Naive B cell (primary cell): ENCODE measurements at places on chromosomes 12 and 14.

DNA sequence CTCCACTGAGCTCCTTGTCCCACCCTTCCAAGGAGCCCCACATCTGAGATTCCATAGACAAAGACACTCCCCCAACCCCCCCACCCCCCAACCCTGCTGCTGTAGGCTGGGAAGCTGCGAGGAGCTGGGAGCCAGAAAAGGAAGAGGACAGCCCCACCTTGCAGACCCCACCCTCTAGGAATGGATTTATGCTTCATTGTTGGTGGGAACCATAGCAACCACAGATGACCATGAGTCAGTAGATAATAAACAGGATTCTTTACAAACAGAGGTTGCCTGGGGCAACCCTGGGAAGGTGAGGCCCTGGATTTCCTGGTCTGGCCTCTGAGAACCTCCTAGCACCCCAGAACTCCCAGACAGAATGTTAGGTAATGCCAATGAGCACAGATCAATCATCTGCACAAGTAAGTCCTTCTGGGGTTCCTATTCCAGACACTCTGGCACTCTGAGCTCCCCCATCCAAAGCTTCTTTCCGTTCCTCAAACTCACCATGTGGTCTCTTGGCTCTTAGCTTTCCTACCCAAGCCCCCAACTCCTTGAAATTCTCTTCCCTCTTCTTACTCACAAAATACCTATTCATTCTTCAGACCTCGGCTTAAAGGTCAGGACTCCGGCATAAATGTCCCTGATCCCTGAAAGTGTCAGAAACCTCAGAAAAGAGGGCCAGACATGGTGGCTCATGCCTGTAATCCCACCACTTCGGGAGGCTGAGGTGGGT lies 15.2 kb upstream of the PLEKHG6 start:
- no peak for DNase-seq

- DNase-seq, result no peak
Measured at GRCh38 chr12:72368719-72369422, 96.7 kb downstream of the TRHDE start.

GRCh38 chr12:65659681-65660080 lies 164.6 kb upstream of the HMGA2 start:
- DNase-seq, result no peak

DNA sequence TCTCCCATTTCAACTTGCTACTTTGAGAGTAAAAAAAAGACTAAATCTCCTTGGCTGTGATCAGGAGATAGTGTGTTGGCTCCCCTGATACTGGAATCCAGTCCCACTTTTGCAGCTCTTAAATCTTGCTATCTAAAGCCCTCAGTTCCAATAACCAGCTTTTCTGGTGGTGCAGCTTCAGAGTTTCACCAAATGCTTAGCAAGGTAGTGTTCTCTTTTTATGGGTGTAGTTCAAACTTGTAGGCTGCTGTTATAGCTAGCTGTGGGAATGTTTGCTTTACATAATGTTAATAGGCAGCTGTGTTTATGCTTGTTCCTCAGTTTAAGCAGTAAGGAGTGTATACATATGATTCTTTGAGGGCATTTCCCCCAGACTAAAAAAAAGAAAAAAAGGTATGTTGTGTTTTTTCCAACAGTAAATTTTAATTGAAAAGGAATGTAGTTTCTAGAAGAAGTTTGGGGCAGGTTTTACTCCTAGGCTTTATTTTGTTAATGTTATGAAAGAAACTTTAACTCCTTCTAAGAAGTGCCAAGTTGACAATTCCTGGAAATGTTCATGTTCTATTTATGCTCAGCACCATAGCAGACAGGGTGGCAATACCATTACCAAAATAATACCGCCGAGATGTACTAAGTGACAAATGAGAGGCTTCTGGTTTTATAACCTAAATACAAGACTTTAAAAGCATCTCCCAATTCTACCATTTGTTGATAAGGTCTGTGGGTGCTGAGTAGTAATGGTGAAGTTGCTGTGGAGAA lies 12.1 kb downstream of the CRADD start:
- no peak for DNase-seq

- DNase-seq, result no peak
Measured at GRCh38 chr12:130622803-130623202, 93.3 kb downstream of the RIMBP2 start.

- no peak for DNase-seq
Measured at GRCh38 chr12:100899301-100899700, 104.7 kb downstream of the ANO4 start.

- DNase-seq, result no peak
Measured at GRCh38 chr12:103620395-103620794, 33.3 kb downstream of the STAB2 start.

DNA sequence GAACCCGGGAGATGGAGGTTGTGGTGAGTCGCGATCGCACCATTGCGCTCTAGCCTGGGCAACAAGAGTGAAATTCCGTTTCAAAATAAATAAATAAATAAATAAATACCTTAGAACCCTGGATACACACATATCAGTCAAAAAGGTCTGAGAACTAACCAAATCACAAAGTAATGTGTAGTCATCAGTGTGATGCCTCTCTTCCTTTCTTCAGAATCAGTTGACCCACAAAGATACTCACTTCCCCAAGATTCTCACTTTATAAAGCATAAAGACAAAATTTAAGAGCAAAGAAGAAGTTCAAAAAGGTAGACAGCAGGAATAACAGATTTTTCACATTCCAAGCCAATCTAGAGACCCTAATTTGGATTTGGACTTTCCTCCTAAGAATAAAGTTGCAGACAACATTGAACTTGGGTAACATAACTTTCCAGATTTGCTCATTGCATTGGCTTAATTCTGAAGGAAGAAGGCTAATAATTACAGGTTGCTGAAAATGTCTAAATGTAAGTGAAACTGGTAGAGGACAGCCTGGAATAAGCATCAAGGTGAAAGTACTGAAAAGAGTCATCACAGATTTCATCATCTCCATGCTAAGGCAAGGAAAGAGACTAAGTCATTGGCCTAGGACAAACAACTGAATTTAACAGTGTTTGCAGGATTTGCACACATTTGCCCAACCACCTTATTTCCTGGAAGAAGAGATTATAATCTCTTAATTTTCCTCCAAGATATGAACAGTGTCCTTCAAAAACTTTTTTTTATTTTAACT lies 17.4 kb downstream of the TMED10 start:
- no peak for DNase-seq

DNA sequence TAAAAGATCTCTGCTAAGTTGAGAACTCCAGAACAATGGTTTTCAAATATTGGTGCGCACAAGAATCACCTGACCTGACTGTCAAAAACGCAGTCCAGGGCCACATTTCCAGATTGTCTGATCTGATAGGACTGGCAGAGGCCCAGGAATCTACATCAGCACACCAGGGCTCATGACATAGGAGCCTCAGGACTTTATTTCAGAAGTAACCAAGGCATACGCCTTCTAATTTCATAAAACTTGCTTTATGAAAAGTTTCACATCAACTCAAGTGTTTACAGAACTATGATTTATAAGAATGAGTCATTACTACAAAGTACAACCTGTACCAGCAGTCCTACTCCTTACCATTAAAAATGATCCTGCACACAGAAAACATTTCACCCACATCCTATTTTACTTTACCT lies 47.7 kb upstream of the PTPRO start:
- DNase-seq, result no peak

DNA sequence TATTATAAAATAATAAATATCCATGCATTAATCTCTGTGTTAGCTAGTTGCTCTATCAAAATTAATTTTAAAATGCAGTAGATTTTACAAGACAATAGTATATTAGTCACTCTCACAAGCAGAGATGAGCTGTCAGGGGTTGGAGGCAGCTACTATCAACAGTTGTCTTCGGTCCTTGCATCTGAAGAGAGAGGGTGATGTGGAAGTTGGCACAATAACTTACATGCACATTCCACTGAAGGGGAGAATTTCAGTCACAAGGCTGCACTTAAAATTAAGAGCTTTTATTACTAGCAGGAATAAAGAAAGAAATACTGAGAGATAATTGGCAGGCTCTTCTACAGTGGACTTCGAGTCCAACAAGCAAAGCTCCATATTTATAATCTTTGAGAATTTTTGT lies 166.9 kb upstream of the DCN start:
- no peak for DNase-seq

- DNase-seq, result no peak
Measured at GRCh38 chr14:36856095-36856878, 194.6 kb downstream of the PAX9 start.

GRCh38 chr12:31828071-31828470 lies 99.2 kb upstream of the AMN1 start:
- DNase-seq, result no peak

- DNase-seq, result no peak
Measured at GRCh38 chr14:99562856-99563748, 40.9 kb downstream of the CCDC85C start.

GRCh38 chr12:115638733-115639647 lies 638.5 kb downstream of the MED13L start:
- DNase-seq, result no peak

DNA sequence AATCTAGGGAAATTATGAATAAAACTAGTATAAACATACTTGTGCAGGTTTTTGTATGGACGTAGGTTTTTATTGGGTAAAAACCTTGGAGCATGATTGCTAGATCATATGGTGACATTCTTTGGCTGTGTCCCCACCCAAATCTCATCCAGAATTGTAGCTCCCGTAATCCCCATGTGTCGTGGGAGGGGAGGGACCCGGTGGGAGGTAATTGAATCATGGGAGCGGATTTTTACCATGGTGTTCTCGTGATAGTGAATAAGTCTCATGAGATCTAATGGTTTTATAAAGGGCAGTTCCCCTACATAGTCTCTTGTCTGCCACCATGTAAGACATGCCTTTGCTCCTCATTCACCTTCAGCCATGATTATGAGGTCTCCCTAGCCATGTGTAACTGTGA lies 120.9 kb downstream of the FOXA1 start:
- no peak for DNase-seq

DNA sequence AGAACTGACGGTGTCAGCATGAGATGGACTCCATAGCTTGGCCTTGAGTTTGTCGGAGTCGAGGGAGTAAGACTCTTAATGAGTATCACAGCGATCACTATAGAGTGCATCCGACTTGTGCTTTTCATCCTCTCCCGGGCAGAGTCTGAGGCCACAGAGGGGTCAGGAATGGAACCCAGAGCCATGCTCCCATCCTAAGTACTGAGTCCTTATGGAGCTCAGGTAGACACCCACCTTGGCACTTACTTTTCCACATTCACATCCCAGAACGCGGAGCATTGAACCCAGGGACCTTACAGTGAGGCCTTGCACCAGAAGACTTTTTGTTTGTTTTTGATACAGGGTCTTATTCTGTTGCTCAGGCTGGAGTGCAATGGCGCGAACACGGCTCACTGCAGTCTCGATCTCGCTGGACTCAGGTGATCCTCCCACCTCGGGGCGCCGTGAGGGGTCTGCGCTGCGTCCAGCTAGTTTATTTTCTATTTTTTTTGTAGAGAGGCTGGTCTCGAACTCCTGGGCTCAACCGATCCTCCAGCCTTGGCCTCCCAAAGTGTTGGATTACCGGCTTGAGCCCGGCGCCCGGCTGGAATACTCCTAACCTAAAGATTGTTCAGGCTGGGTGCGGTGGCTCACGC lies 719 bp upstream of the SRSF9 start:
- DNase-seq, result no peak
